Stimulated activated CD4-positive, alpha-beta T cell treated with anti-CD3 and anti-CD28 coated beads, Interleukin-1b, Interleukin-23, amount 100 ng/mL, for 4 hours (primary cell): ENCODE measurements at places on chromosomes 1 and 21.

DNA sequence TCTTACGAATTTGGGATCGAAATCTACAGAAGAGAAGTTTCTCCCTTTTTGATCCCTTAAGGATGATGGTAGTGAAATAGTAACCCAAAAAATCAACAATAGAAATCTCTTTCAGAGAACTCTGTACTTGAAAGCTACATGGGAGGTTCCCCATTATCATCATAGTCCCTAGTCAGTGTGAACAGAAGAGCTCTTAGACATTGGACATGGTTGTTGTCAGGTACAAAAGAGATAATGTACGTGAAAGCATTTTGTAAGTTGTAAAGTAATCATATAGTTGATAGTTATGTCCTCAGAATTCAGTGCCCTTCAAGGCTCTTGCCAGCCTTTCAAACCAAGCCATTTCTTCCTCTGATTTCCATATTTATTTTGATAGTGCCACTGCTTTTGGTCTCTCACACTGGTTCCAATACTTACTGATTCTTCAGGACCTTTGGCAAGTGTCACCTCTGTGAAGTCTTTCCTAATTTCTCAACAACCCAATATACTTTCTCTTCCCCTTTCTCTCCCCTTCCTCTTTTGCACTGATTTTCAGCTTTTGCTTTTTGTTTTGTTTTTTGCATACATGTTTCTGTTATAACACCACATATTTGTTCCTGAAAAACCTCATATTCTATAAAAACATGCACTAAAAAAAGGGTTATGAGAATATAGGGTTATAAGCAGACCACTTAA lies 22.4 kb downstream of the VPS45 start:
- no peak for DNase-seq

GRCh38 chr1:107277022-107277421 lies 136.2 kb downstream of the NTNG1 start:
- DNase-seq = no peak

GRCh38 chr1:85467036-85467435 lies 2.1 kb upstream of the DDAH1 start:
- DNase-seq = no peak

GRCh38 chr1:58439946-58440345 lies 106.6 kb downstream of the OMA1 start:
- no peak for DNase-seq

- no peak for DNase-seq
These were observed 102.6 kb downstream of the ZNF644 start for GRCh38 chr1:90919190-90919719.

DNA sequence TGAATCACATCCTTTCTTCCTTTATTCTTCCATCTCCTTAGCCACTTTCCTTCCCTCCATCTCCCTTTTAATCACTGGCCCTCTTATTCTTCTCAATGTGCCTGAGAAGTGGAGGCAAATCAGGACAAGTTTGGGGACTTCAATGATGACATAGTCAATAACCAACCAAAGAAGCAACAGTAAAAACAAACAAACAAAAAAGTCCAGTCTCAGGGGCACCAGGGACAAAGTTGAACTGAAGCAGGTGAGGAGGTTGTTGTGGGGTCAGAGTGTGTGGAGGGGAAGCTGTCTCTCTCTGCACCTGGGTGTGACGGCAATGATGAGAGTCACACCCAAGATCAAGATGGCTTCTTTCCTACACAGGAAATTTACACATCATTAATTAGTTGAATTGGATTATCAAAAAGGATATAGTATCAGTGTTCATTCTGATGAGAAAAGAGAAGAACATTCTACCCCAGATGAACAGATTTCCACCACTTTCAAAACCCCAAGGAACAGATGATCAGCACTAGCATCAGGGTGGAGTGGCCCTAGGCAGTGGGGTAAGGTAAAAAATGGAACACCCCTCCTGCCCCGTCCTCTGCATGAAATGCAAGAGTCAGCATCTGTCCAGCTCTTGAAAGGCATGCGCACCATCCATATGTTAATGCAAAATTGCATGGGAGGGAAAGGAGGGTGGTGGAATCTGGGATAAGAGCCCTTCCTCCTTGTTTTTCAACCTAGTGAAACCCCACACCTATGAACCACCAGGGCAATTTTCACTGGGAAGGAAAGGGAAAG lies 32.6 kb downstream of the HSD3B2 start:
- no peak for DNase-seq

GRCh38 chr1:160451859-160452232 lies 51.5 kb downstream of the VANGL2 start:
- no peak for DNase-seq

GRCh38 chr1:23742670-23743286 lies 493 bp upstream of the ELOA start:
- no peak for DNase-seq

GRCh38 chr1:102834688-102835320 lies 273.5 kb downstream of the COL11A1 start:
- no peak for DNase-seq

GRCh38 chr1:22831729-22832413 lies 121.2 kb downstream of the EPHB2 start:
- no peak for DNase-seq

GRCh38 chr1:38549191-38549590 lies 310.4 kb downstream of the RRAGC start:
- DNase-seq = no peak

DNA sequence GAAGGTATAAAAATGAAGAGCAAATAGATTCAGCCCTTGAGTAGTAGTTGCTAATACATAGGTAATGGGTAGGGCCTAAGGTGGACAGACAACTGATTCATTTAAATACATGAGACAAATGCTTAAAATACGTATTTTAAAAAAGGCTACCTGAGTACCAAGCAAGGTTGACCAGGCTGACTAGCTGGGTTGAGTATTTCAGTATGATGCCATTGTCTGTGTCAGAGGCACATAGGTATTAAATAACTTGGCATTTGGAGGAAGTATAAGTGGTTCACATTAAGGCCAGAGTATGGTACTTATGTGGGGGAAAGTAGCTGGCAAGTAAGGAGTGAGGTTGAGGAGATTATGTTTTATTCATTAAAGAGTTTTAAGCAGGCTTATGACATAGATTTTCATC lies 19.4 kb downstream of the NEK7 start:
- no peak for DNase-seq
